Fibroblast of lung (primary cell): ENCODE measurements at places on chromosomes 1 and 21.

- DNase-seq, result no peak
Observed at GRCh38 chr1:68327414-68327813, 95.1 kb upstream of the WLS start.

- no peak for DNase-seq
Observed at GRCh38 chr1:43990271-43991199, 864 bp upstream of the CCDC24 start.

DNA sequence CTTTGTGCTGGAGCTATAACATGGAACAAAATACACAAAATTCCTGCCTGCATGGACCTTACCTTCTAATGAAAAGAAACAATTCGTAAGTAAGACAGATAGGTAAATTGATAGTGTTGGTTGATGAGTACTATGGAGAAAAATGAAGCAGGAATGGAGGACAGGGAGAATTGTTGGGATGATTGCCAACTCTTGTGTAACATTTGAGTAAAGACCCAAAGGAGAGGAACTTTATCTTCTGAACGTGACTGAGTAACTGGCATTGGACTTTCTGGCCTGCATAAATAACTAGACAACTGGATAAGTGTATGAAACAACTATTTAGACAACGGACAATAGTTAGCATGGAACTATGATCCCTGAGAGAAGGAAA lies 6.8 kb upstream of the EFCAB14 start:
- no peak for DNase-seq

DNA sequence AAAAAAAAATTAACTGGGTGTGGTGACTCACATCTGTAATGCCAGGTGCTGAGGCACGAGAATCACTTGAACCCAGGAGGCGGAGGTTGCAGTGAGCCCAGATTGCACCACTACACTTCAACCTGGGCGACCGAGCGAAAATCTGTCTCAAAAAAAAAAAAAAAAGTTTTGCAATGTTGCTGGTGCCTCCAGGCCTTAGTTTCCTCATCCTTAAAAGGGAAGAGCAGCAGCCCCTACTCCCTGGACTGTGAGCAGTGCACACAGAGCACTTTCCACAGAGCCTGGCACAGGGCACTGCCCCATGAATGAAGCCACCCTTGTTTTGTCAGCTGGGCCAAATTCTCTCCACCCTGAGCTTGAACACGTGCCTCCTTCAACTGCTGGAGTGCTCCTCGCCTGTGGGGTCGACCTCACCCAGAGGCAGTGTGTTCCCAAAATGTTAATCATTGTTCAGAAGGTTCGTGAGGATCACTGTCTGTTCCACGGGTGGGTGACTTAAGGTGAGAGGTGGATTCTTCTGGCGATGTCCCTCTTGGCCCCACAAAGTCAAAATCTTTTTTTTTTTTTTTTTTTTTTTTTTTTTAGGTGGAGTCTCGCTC lies 152.1 kb upstream of the TMEM51 start:
- DNase-seq, result no peak

DNA sequence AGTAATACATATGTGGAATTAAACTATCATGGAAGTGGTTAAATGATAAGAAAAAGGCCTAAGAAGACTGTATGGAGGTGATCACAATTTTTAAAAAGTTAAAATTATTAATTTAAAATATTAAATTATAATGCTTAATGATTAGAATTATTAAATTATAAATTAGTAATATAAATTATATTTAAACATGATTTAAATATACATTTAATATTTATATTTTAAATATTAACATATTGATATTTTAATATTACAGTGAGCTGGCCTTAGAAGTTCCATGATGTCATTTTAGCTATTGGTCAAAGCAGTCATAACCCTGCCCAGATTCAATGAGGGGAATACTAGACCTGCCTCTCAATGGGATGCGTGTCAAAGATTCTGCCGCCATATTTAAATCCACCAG lies 281.2 kb downstream of the PRDM2 start:
- no peak for DNase-seq

DNA sequence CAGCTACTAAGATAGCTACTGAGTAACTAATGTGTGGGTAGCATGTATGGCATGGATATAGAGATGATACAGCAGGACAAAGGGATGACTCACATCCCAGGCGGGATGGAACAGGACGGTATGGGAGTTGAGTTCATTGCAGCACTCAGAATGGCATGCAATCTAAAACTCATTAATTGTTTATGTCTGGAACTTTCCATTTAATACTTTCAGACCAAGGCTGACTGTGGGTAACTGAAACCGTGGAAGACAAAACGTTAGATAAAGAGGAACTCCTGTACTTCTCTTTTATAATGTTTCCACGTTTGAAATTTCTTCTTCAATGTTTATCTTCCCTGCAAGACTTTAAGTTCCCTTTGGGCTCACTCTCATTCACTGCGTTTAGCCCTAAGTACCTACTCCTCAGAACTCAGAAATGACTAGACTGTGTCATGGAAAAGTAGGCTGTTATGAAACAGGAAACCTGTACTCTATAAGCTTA lies 151.9 kb downstream of the MAGI3 start:
- peak; percentile 62 for DNase-seq

DNA sequence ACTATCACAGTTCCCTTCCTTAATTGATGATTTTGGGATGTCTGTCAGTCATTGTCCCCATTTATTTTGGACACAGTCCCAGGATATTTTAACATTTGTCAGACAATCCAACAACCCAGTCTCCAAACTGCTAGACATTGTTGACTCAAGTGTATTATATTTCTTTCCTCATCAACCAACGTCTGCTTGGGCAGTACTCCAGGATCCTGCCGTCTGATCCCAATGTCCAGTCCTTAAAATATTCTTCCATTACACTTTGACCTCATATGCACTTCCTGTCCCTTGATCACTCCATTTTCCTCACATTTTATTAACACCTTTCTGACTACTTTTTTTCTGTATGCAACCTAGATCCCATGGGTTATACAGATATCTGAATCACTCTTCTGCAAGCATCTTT lies 39.8 kb upstream of the KIAA0040 start:
- DNase-seq, result no peak

GRCh38 chr1:182889997-182890396 lies 50.9 kb downstream of the DHX9 start:
- DNase-seq, result no peak

DNA sequence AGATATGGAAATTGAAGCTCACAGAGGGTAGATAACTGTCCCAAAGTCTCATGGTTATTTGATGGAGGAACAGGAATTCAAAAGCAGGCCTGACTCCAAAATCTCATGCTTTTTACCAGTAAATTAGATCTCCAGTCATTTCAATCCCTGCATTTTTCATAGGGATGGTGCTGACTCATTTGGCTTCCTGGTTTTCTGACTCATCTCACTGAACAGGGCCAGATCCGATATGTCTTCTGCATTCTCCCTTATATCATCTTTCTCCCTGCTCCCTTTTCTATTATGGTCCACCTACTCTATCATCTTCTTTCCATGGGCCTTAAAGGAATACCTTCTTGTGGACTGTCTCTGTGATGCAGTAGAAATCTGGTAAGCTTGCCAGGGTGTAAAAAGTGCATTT lies 187.2 kb downstream of the FGGY start:
- peak; percentile 90 for DNase-seq

GRCh38 chr21:29170944-29171343 lies 40.5 kb downstream of the MAP3K7CL start:
- DNase-seq, result no peak

- DNase-seq, result no peak
Observed at GRCh38 chr1:201026234-201026633, 2.7 kb upstream of the KIF21B start.
